ENCODE measurements at places on chromosomes 2 and 18. TPM values are rescaled to one million over a fixed set of nuclear protein-coding genes. Genes with fewer than 3 reads are reported as not detected.

LRATD1 gene
- 4.7 TPM for total RNA-seq

LMAN2L gene
- 6.5 TPM for total RNA-seq

ALPG gene
- total RNA-seq, result not detected

CD302 gene
- total RNA-seq, result 0.12 TPM

TMEM163 gene
- not detected for total RNA-seq

KYNU gene
- total RNA-seq, result 143 TPM

CNOT9 gene
- total RNA-seq, result 66.1 TPM

C1QL2 gene
- not detected for total RNA-seq

MFSD2B gene
- not detected for total RNA-seq

SGPP2 gene
- total RNA-seq, result 47.4 TPM

AKAIN1 gene
- total RNA-seq, result not detected

MAIP1 gene
- 17.7 TPM for total RNA-seq

IL18R1 gene
- total RNA-seq, result 3.5 TPM

TAF1B gene
- 25.5 TPM for total RNA-seq

Measured in MCF 10A (cell line).